Jurkat, Clone E6-1 (cell line): ENCODE measurements at places on chromosomes 11 and 22.

- DNase-seq = peak; percentile 34
Observed at GRCh38 chr11:69915501-69916250, 96.5 kb upstream of the FGF3 start.

DNA sequence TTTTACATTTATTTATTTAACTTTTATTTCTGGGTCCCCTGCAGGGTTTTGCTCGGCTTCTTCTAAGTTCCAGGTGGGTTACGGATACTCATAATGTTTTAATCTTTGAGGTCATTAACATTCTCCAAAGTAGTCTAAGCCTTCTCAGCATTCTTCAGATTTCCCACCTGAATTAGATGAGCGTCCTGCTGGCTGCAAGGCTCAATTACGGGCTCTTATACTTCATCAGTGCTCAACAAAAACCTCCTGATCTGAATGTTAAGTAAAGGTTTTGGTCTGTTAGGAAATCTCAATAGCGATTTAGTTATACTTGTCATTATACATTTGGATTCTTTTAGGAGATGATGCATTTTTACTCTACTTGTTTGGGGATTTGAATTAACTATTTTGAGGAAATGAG, 27.3 kb upstream of the NFRKB start:
- no peak for DNase-seq

GRCh38 chr11:130997278-130997677, 81.0 kb upstream of the SNX19 start:
- DNase-seq = no peak

- DNase-seq = no peak
Observed at GRCh38 chr11:61974766-61975631, 7.6 kb upstream of the FTH1 start.

DNA sequence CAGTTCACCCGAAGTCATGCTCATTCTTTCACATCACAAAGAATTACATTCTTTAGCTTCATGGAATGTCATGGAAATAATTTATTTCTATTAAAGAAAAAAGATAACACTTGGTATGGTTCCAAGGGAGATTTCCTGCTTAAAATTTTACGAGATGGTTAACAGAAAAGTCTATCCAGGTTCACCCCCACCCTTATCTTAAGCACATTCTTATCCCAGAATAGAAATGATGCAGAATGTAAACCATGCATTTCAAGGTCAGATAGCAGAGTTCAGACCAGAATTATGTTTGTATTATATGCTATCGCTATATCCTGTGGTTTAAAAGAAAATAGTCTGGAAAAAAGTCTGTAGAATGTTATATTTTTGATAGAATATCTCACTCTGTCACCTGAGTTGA, 58.7 kb downstream of the GAS2 start:
- no peak for DNase-seq

- no peak for DNase-seq
Observed at GRCh38 chr11:23359297-23359696, 499.0 kb upstream of the CCDC179 start.

- no peak for DNase-seq
Observed at GRCh38 chr11:87832211-87832610, 343.0 kb downstream of the RAB38 start.

DNA sequence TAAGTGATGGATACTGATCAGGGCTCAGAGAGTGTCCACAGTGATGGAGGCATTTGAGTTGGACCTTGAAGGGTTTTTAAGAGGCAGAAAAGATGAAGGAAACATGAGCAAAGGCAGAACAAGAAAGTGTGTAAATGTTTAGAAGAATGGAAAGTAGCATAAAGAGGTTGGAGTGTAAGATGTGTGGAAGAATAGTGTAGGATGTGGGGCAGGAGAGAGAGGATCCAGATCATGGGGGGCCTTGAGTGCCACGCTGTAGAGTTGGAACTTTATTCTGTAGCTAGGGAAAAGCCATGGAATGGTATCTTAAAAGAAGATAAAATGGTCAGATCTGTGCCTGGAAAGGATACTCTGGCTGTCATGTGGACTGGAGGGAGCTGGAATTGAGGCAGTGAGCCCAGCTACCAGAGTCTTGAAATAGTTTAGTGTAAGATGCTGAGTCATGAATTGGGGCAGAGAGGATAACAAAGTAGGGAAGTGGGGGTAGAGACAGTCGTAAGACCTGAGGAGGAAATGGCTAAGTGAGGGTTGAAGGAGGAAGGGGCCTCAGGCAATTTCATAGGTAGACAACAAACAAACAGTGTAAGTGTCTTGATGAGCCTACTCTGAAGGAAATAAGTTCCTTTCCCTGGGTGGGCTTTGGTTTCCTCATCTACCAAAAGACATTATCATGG, 6.7 kb downstream of the KCNE3 start:
- peak; percentile 34 for DNase-seq

- DNase-seq = no peak
Observed at GRCh38 chr11:27635567-27636037, 64.7 kb downstream of the BDNF start.
